ENCODE measurements at places on chromosomes 4 and X.

GRCh38 chrX:38841750-38842149 lies 40.5 kb downstream of the MID1IP1 start:
- no peak for DNase-seq

DNA sequence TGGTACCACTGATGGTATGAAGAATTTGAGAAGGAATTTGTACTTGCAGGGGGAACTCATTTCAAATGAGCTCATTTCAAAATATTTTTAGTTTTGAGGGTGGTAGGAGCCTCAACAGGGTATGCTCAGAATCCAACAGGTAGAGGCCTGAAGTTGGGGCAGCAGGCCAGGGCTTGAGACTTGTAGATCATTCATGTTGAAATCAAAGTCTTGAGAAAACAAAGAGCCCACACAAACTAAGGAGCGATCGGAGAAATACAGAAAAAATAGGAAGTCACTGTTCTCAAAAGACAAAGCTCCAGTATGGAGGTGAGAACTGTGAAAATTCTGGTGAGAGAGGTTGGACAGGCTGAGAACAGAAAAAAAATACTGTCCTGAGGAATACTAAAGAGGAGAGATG lies 979 bp upstream of the SLC9A6 start:
- no peak for DNase-seq

DNA sequence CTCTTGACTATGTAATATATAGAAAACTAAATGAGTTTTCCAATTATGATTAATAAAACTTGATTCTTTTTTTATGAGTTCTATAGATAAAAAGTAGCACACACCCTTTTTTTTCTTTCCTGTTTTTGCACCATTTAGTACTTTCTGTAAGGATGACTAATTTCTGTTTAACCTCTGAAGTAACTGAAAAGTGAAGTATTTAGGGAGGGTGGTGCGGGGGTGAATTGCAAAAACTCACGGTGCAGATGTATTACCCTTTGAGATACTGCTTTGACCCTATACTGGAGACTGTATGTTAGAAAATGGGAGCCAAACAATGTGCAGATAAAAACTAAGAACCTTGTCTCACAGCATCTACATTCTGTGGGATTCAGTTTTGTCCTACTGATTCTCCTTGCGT lies 471.6 kb downstream of the DTHD1 start:
- no peak for DNase-seq

DNA sequence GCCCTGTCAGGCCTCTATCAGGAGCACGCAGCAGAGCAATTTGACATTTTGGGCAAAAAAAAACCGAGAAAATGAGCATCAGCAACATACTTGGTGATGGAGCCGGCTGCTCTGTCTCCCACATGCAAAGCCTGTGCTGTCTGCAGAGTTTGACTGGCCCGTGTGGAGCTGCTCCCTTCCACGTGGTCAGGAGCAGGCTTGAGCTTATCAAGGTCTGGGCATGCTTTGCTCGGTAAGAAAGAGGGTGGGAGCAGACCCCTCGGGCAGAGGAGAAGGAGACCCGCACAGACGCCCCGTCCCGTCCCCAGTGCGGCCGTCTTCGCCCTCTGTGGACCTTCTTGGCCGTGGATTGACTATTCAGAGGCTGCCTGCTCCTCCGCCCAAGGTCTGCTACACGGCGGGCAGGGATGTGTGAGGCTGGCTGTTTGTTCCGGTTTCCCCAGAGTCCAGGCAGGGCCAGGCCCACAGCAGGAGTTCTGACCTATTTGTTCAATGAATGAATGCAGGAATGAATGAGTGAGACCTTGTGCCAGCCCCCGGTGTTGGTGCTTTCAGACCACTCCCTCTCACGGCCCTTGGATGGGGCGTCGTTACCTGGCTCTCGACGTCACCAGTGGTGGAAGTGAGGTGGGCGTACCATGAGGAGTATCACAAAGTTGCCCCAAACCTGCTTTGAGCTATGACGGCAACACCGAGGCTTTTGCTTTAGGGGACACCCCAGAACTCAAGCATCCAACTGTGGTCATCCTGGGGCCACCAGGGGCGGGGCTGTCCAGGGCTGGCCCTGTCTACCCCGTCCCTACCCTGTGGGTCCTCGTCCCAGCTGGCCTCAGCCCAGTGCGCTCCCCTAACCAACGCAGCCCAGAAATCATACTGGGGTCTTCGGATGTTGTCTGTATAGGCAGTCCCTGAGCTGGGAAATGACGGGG lies 54.7 kb upstream of the ADRA2C start:
- no peak for DNase-seq

DNA sequence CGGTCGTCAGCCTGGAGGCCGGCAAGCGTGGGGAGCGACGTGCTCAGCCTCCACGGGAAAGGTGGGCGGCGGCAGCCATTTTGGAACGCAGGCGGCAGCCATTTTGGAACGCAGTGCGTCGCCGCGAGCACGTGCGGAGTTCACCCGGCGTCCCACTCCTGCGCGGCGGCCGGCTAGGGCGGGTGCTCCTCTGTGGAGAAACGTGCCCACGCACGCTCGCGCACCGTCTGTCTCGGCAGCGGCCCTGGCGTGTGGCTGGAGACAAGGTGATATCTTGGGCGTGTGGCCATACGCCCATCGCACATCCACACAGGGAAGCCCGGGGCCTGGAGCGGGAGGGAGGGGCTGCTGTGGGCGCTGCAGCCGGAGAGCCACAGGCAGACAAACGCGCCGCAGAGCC lies 21.1 kb downstream of the CPLX1 start:
- DNase-seq: no peak

GRCh38 chr4:38131371-38132091 lies 171.3 kb downstream of the PTTG2 start:
- DNase-seq: no peak

GRCh38 chr4:119082661-119083060 lies 53.0 kb upstream of the MYOZ2 start:
- no peak for DNase-seq

DNA sequence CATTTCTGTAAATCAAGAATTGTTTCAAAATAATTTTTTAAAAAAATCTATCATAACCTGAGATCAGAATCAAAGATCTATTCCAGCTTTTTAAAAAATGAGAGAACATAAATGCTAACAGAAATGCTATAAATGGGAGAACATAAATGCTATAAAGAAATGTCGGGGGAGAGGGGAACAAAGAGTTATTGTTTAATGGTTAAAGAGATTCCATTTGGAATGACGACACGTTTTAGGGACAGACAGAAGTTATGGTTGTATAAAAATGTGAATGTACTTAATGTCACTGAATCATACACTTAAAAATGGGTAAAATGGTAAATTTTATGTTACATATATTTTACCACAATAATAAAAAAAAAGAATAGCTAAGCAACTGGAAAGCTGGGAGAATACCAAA lies 127.1 kb downstream of the ATRX start:
- DNase-seq: no peak

- no peak for DNase-seq
Observed at GRCh38 chr4:33715841-33716395, 2528.4 kb downstream of the ARAP2 start.

GRCh38 chrX:44770121-44770520 lies 73.7 kb upstream of the DUSP21 start:
- DNase-seq: no peak

- DNase-seq: no peak
Observed at GRCh38 chr4:156865451-156865850, 106.1 kb downstream of the PDGFC start.

- DNase-seq: no peak
Observed at GRCh38 chr4:84938316-84938715, 28.2 kb downstream of the WDFY3 start.

- no peak for DNase-seq
Observed at GRCh38 chr4:122889726-122890125, 32.7 kb downstream of the NUDT6 start.

All from right forelimb (tissue), 1 donor.